ENCODE measurements at places on chromosomes 7 and 10.

- no peak overlapping the region for H3K27ac ChIP-seq
- DNase-seq, result peak; percentile 30
- H3K27me3 ChIP-seq, result no peaks in the 10 kb centered on the region
- no peaks in the 10 kb centered on the region for H3K36me3 ChIP-seq
- no peaks in the 10 kb centered on the region for H3K4me1 ChIP-seq
- no peak overlapping the region for H3K4me3 ChIP-seq
Observed at GRCh38 chr7:158394936-158395335, 192.7 kb downstream of the PTPRN2 start.

DNA sequence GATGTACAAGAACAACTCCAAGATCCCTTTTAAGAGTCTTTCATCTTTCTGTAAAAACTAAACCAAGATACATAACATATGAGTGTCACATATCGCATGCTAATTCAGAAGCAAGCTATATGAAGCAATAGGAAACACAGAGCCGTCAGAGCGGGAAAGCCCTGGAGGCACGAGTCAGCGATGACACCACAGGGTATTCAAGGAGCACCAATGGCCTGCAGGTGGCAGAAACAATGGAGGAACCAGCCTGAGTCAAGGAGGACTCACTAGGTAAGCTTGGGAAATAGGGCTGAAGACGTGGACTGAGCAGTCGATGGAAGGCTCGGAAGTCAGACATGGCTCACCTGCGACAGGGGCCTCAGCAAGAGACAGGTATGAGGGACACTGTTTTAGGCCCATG, 214.4 kb downstream of the FAM107B start:
- DNase-seq, result peak; percentile 76
- peaks cover 92% of the 10 kb centered on the region for H3K4me1 ChIP-seq
- H3K27ac ChIP-seq, result peak overlapping the region; percentile 97
- H3K36me3 ChIP-seq, result peaks cover 49% of the 10 kb centered on the region
- peak overlapping the region; percentile 22 for H3K4me3 ChIP-seq

DNA sequence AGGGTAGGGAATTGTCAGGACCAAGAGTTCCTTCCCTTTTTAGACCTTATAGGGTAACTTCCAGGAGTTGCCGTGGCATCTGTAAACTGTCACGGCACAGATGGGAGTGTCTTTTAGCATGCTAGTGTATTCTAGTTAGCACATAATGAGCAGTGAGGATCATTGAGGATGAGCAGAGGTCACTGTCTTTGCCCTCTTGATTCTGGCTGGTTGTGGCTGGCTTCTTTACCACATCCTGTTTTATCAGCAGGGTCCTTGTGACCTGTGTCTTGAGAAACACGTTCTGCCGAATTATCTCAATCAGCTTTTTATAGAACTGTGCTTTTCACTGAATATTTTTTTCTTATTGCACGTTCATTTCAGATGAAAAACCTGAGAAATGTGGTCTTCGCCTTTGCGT, 41.5 kb downstream of the MINPP1 start:
- no peak for DNase-seq
- no peaks in the 10 kb centered on the region for H3K27me3 ChIP-seq
- H3K4me1 ChIP-seq, result peaks cover 10% of the 10 kb centered on the region
- H3K27ac ChIP-seq, result no peak overlapping the region
- peaks cover 23% of the 10 kb centered on the region for H3K36me3 ChIP-seq
- no peak overlapping the region for H3K4me3 ChIP-seq

GRCh38 chr7:104397442-104397841, 69.0 kb downstream of the LHFPL3 start:
- no peak for DNase-seq
- H3K27ac ChIP-seq, result no peak overlapping the region
- H3K4me1 ChIP-seq, result no peaks in the 10 kb centered on the region
- H3K27me3 ChIP-seq, result no peaks in the 10 kb centered on the region

DNA sequence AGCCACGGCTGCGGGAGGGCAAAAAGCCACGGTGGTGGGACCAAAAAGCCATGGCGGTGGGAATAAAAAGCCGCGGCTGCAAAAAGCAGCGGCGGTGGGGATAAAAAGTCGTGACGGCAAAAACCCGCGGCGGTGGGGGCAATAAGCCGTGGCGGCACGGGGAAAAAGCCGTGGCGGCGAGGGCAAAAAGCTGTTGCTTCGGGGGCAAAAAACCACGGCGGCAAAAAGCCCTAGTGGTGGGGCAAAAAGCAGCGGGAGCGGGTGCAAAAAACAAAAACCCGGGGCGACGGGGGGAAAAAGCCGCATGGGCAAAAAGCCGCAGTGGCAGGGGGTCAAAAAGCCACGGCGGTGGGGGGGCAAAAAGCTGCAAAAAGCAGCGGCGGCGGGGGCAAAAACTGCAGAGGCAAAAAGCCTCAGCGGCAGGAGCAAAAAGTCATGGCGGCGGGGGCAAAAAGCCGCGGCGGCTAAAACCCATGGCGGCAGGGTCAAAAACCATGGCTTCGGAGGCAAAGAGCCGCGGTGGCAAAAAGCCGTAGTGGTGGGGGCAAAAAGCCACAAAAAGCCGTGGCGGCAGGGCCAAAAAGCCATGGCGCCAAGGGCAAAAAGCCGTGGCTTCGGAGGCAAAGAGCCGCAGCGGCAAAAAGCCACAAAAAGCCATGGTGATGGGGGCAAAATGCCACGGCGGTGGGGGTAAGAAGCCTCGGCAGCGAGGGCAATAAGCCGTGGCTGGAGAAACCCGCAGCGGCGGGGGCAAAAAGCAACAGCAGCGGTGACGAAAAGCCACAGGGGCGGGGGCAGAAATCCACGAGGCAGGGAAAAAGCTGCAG, 525.8 kb downstream of the ZNF33B start:
- no peaks in the 10 kb centered on the region for H3K36me3 ChIP-seq
- DNase-seq, result no peak
- no peaks in the 10 kb centered on the region for H3K27me3 ChIP-seq
- no peak overlapping the region for H3K27ac ChIP-seq
- H3K4me1 ChIP-seq, result no peaks in the 10 kb centered on the region

DNA sequence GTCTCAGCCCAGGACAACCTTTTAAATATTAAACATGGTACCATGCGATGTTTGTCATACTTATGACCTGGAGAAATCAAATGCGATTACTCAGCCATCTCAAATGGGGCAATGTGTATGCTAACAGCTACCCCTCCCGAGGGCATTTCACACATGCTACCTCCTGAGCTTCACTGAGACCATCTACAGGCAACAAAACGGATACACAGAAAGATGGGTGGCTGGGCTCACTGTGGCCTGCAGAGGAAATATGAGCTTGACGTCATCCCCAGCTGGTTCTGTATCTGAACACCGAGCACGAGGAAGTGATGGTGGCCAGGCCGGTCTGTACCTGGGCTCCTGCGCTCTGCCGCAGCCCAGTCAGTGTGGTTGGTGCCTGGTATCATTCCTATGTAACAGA, 374.3 kb downstream of the RPS24 start:
- peaks cover 34% of the 10 kb centered on the region for H3K27me3 ChIP-seq
- H3K36me3 ChIP-seq, result no peaks in the 10 kb centered on the region
- no peak for DNase-seq
- no peak overlapping the region for H3K27ac ChIP-seq
- peaks cover 2% of the 10 kb centered on the region for H3K4me1 ChIP-seq

- H3K27me3 ChIP-seq, result peaks cover 38% of the 10 kb centered on the region
- H3K4me1 ChIP-seq, result no peaks in the 10 kb centered on the region
- no peaks in the 10 kb centered on the region for H3K36me3 ChIP-seq
- peak within 1 kb of the TSS; percentile 47 for H3K4me3 ChIP-seq
- no peak within 1 kb of the TSS for H3K27ac ChIP-seq
Observed at GRCh38 chr10:126904818-126905701, at the start of gene DOCK1. Gene DOCK1, plus strand, starts transcription at chr10:126905428. Its CDS starts 90 bp downstream, at chr10:126905518.

DNA sequence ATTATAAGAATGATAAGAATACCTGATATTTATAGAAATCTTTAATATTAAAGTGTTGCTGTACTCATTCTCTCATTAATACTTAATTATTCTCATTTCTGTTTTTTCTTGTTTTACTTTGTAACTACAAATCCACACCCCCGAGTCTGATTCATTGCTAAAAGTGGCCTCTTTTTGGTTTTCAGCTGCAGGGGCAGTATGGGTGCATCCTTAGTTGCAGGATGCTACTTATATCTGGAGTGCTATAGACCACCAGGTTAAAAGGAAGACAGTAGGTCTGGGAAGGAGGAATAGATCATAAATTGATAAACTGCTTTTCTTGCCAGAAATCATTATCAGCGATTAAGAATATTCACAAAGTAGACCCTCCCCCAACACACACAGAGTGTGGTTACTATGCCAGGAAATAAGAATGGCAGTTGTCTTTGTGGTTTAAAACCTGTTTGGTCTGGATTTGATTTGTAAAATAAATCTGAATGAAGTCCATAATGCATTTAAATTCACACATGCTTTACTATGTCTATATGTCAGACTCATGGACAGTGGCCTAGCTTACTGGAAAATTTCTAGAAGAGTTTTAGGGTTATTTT, 96.5 kb downstream of the NRF1 start:
- no peak for DNase-seq
- no peaks in the 10 kb centered on the region for H3K27me3 ChIP-seq
- H3K4me3 ChIP-seq, result no peak overlapping the region
- H3K4me1 ChIP-seq, result peaks cover 19% of the 10 kb centered on the region

DNA sequence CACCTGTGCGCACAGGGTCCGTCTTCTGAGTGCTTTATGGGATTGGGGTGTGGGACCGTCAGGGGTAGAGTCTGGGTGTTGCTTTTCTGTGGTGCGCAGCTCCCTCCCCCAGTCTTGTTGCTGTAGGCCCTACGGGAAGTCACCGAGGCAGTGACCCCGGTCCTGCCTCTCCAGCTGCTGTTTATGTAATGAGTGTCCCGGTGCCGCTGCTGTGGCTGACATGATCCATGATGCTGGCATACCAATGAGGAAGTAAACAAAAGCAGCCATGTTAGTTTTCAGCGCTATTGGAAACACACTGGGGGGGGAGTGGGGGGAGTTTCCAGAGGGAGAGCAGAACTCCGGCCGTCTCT, 1.1 kb downstream of the TRIM8 start:
- H3K27ac ChIP-seq, result peak overlapping the region; percentile 96
- H3K4me1 ChIP-seq, result peaks cover 49% of the 10 kb centered on the region
- DNase-seq, result peak; percentile 66
- H3K36me3 ChIP-seq, result peaks cover 10% of the 10 kb centered on the region
- peaks cover 2% of the 10 kb centered on the region for H3K27me3 ChIP-seq

DNA sequence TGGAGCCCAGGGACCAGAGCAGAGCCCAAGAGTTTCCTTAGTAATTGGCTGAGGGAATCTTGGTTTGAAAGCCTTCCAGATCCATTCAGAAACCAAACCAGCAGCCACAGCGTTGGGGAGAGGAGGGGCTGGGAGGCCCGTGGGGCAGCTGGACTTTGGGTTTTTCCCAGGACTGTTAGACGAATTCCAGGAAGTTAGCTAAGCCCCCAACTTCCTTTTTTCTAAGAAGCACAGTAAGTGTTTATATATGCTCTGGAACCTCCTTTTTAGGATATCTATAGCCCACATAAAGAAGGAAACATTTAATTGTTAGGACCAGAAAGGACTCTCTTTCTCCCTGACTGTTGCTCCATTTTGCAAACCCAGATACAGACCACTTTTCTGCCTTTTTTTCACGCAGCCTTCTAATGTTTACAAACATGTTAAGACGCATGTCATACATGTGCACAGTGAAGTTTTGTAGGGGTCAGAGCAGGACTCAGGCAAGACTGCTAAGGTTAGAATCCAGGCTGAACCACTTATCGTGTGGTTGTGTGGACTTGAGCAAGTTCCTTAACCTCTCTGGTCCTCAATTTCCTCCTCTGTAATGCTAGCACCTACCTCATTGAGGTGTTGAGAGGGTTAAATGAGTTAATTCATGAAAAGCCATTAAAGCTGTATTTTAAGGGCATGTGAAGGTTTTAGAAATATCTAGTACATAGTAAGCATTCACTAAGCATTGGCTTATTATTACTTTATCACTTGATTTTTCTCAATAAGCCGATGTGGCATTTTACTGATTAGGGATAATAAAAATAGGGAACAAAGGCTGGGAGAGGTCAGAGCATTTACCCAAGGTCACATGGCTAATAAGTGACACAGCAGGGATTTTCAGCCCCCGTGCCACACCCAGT, 42.4 kb downstream of the TBATA start:
- peaks cover 18% of the 10 kb centered on the region for H3K27me3 ChIP-seq
- H3K4me1 ChIP-seq, result peaks cover 9% of the 10 kb centered on the region
- DNase-seq, result no peak
- no peak overlapping the region for H3K4me3 ChIP-seq

DNA sequence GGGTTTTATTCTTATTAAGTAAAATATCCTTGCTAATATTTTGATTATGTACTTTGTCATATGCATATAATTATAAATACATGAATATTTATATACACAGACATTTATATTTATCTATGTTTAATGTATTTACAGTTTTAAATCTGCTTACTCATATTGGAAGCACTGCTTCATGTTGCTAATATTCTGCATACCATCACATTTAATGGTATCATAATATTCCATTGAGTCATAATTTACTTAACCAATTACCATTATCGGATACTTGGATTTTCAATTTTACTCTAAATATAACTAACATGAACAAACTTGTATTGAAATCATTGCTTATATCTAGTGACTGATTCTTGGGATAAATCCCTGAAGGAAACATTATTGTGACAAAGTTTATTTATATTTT, 155.2 kb downstream of the MBL2 start:
- H3K27me3 ChIP-seq, result no peaks in the 10 kb centered on the region
- H3K27ac ChIP-seq, result no peak overlapping the region
- no peak overlapping the region for H3K4me3 ChIP-seq

GRCh38 chr7:77697535-77697831, 1.2 kb downstream of the RSBN1L start:
- DNase-seq, result no peak
- peaks cover 27% of the 10 kb centered on the region for H3K36me3 ChIP-seq
- H3K4me1 ChIP-seq, result peaks cover 60% of the 10 kb centered on the region
- H3K27me3 ChIP-seq, result no peaks in the 10 kb centered on the region
- peak overlapping the region; percentile 99 for H3K4me3 ChIP-seq
- H3K27ac ChIP-seq, result peak overlapping the region; percentile 93

GRCh38 chr10:3415878-3416605, 243.5 kb upstream of the PITRM1 start:
- peaks cover 1% of the 10 kb centered on the region for H3K36me3 ChIP-seq
- H3K27me3 ChIP-seq, result peaks cover 53% of the 10 kb centered on the region
- DNase-seq, result no peak
- H3K27ac ChIP-seq, result no peak overlapping the region
- H3K4me3 ChIP-seq, result no peak overlapping the region

GRCh38 chr10:49556723-49557122, 17.8 kb upstream of the ERCC6 start:
- no peak overlapping the region for H3K27ac ChIP-seq
- no peaks in the 10 kb centered on the region for H3K4me1 ChIP-seq
- H3K36me3 ChIP-seq, result no peaks in the 10 kb centered on the region
- H3K27me3 ChIP-seq, result peaks cover 18% of the 10 kb centered on the region
- no peak for DNase-seq

- H3K27ac ChIP-seq, result no peak overlapping the region
- H3K36me3 ChIP-seq, result no peaks in the 10 kb centered on the region
- no peak for DNase-seq
- peaks cover 4% of the 10 kb centered on the region for H3K27me3 ChIP-seq
- no peaks in the 10 kb centered on the region for H3K4me1 ChIP-seq
- no peak overlapping the region for H3K4me3 ChIP-seq
Observed at GRCh38 chr10:122264931-122265330, 6.2 kb upstream of the BTBD16 start.

DNA sequence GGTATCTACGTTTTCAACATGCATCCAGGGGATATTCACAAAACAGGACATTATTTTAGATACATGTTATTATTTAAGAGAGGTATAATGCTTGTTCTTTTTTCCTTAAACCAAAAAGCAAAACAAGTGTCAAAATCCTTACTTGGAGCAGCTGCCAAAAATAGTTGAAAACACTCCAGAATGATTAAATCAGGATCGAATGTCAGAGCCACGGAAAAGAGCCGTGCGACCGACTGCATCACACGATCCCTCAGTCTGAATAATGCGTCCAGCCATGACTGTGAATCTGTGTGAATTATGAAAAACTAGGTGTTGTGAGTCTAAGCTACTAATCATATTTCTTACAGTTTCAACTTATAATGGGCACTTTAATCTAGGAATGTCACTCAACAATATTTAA, 126.0 kb downstream of the PARD3 start:
- no peaks in the 10 kb centered on the region for H3K4me1 ChIP-seq
- no peaks in the 10 kb centered on the region for H3K36me3 ChIP-seq
- no peak overlapping the region for H3K27ac ChIP-seq
- DNase-seq, result no peak
- peaks cover 4% of the 10 kb centered on the region for H3K27me3 ChIP-seq

Measured in activated naive CD4-positive, alpha-beta T cell treated with anti-CD3 and anti-CD28 coated beads, Interleukin-2, amount 10 ng/mL, durations not matched to agents 7 days and 5 days (primary cell).